ENCODE measurements at places on chromosomes 16 and 17. TPM values are rescaled to one million over a fixed set of nuclear protein-coding genes. Genes with fewer than 3 reads are reported as not detected.

DNA sequence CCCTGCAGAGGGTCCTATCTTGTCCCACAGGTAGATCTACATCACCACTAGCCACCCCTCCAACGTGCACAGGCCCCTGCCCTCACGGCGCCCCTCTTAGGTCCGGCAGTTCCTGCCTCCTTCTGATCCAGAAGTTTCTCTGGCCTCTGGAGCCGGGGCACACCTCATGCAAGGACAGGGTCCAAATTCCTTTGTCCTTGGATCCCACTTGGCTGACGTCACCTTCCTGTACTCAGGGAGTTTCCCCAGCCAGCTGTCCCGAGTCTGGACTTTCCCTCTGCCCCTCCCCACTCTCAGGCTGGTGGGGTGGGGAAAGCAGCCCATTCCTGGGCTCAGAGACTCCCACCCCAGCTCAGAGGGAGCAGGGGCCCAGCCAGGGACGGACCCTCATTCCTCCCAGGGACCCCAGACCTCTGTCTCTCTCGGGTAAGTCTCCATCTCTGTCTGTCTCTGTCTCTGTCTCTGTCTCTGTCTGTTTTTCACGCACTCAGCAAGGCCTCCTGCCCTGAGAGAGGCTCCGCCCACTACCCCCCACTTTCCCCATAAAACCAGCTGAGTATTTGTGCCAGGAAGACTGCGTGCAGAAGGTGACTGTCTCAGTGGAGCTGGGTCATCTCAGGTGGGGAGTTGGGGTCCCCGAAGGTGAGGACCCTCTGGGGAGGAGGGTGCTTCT, at the start of gene IL32:
Gene IL32 (plus strand): TSS at position 572 of the 673 bp plus-strand sequence. CDS start 172 bp downstream, outside the sequence.
- peak; percentile 92 for DNase-seq

- no peak for DNase-seq
Measured at GRCh38 chr17:2904135-2904534, 107.9 kb downstream of the RAP1GAP2 start.

TOM1L1 gene
- 49.3 TPM for total RNA-seq

- DNase-seq = no peak
Measured at GRCh38 chr16:53948734-53949430, 244.9 kb downstream of the FTO start.

GRCh38 chr17:66944351-66945146, 20.0 kb upstream of the CACNG4 start:
- DNase-seq = no peak

DNA sequence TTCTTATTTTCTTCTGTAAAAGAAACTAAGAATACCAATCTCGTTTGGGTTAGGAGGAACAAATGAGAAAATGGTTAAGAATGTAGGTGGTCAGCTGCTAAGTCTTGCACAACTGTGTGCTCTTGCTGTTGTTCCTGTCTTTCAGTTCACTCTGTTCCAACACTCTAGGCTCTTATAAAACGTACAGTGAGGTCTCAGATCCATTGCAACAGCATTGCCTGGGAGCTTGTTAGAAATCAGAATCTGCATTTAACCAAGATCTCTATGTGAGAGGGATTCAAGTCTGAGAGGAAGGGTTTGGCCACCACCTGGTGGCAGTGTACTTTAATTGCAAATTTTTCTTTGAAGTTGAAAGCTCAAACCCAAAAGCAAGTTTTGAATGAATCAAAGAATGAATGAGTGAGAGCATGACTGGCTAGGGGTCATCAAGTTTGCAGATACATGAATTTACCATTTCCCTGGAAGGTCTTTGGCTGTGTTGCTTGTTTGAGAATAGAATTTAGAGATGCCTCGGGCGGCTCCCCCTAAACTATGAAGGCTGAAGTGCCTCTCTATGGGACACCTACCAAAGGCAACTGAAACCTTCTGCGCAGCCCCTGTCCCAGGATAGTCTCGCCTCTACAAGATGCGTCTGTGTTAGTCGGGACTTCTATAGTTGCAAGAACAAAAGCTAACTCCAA, 2.5 kb downstream of the ALOX15B start:
- peak; percentile 26 for DNase-seq

DNA sequence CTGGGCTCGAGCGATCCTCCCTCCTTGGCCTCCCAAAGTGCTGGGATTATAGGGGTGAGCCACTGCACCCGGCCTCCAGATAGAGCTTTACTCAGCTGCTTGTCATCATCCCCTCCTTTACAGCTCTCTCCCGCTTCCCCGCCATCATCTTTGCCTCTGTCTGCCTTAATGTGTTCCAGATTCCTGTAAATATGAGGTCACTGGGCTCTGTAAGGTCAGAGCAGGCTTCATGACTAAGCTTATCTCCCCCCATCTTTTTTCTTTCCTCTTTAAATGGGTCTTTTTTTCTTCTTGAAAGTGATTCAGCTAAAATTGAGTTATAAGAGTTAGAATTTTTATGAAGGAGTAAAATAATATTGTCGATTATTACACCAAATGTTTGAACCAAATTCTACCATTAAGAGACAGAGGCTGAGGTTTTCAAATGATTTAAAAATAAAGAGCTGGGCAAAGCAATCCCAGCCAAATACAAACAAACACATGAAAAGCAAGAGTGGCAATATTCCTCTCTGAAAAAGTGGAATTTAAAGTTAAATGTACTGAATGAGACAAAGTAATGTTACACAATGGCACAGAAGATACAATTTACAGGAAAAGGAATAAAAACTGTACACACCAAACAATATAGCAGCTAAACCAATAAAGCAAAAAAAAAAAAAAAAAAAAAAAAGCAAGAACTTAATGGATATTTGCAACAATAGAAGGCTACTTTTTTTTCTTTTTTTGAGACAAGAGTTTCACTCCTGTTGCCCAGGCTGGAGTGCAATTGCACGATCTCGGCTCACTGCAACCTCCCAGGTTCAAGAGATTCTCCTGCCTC, 62.1 kb downstream of the CRISPLD2 start:
- DNase-seq = peak; percentile 81

DNA sequence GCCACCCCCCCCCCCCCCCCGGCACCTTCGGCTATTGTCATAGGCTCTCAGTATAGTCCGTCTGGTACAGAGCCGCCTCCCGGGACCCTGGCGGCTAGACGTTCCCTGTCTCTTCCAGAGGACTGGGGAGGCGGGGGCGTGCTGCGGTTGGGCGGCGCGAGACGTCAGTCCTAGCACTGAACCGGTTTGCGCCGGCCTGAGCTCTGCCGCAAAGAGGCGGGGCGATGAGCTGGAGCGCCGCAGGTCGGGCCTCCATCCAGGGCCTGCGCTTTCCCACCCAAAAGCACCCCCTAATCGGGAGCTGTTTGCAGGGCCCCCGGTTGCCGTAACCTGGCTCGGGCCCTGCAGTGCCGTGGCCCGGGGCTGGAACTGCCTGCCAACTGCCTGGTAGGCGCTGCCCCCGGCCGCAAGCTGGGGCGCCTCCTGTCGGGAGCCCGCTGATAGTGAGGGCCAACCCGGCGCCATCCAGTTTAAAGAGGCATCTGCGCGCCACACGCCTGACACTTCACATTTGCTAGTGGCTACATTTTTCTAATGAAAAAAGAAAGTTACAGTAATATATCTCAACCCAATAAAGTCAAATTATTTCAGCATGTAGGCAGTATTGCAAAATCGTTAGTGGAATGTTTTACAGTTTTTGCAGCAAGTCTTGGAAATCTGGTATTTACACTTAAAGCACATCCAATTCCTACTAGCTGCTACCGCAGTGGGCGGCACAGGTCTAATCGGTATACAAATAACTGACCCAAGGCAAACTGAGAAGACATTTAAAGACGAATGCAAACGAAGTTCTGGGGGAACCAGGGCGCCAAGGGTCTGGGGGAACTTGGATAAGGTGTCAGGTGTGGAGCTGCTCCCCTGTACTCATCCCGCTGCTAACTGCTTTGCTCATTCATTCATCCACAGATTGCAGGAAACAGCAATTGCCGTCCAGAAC, 753 bp upstream of the USP22 start:
- DNase-seq = peak; percentile 99
